ENCODE measurements at places on chromosomes 2 and 18. TPM values are rescaled to one million over a fixed set of nuclear protein-coding genes. Genes with fewer than 3 reads are reported as not detected.

LCT gene
- 0.03 TPM for total RNA-seq

ZNF521 gene
- total RNA-seq: not detected

TEX44 gene
- not detected for total RNA-seq

DSC1 gene
- not detected for total RNA-seq

SCN1A gene
- not detected for total RNA-seq

ZEB2 gene
- total RNA-seq: 8.3 TPM

ARHGAP25 gene
- 0.16 TPM for total RNA-seq

ATP6V1C2 gene
- 0.28 TPM for total RNA-seq

IL36A gene
- not detected for total RNA-seq

NT5C1B gene
- not detected for total RNA-seq

CROCC2 gene
- not detected for total RNA-seq

ZSWIM2 gene
- not detected for total RNA-seq

RTKN gene
- total RNA-seq: 21.0 TPM

ACADL gene
- 0.07 TPM for total RNA-seq

GLI2 gene
- 26.1 TPM for total RNA-seq

DTNA gene
- total RNA-seq: 0.33 TPM

OTOF gene
- total RNA-seq: 0.11 TPM

ST8SIA3 gene
- total RNA-seq: not detected

KLF11 gene
- 3.8 TPM for total RNA-seq

UGT1A1 gene
- 0.88 TPM for total RNA-seq

DCDC2C gene
- not detected for total RNA-seq

PSMA8 gene
- not detected for total RNA-seq

ZC3H15 gene
- 82.0 TPM for total RNA-seq

CARF gene
- 1.1 TPM for total RNA-seq

NPPC gene
- not detected for total RNA-seq

ZBTB7C gene
- 0.33 TPM for total RNA-seq

FBXO11 gene
- 41.5 TPM for total RNA-seq

ANO7 gene
- 2.3 TPM for total RNA-seq

C2orf80 gene
- total RNA-seq: not detected

OST4 gene
- 525 TPM for total RNA-seq

ACTR1B gene
- total RNA-seq: 47.1 TPM

UGT1A10 gene
- total RNA-seq: 0.49 TPM

CACNB4 gene
- 0.15 TPM for total RNA-seq

ARPC2 gene
- total RNA-seq: 293 TPM

TMEM185B gene
- 48.5 TPM for total RNA-seq

PTCD3 gene
- 70.5 TPM for total RNA-seq

GPR35 gene
- 0.65 TPM for total RNA-seq

POTEE gene
- 0.06 TPM for total RNA-seq

IL1A gene
- 0.09 TPM for total RNA-seq

TRIM43 gene
- total RNA-seq: 0.13 TPM

SPDYA gene
- 0.15 TPM for total RNA-seq

PFN4 gene
- 1.6 TPM for total RNA-seq
